ENCODE measurements at places on chromosomes 2 and 18. TPM values are rescaled to one million over a fixed set of nuclear protein-coding genes. Genes with fewer than 3 reads are reported as not detected.

ADRA2B gene
- 2.9 TPM for total RNA-seq

PID1 gene
- 7.8 TPM for total RNA-seq

TMEM150A gene
- 10.1 TPM for total RNA-seq

SLC4A5 gene
- total RNA-seq: 2.3 TPM

UGT1A6 gene
- not detected for total RNA-seq

EPB41L3 gene
- total RNA-seq: 6.3 TPM

PTPN2 gene
- total RNA-seq: 11.0 TPM

STAT4 gene
- 0.82 TPM for total RNA-seq

PSMA8 gene
- not detected for total RNA-seq

TOGARAM2 gene
- total RNA-seq: 51.9 TPM

SLC5A7 gene
- not detected for total RNA-seq

CHRND gene
- not detected for total RNA-seq

TPO gene
- 7.1 TPM for total RNA-seq

TRABD2A gene
- 0.49 TPM for total RNA-seq

SERPINB10 gene
- total RNA-seq: not detected

MYO5B gene
- 0.44 TPM for total RNA-seq

PIEZO2 gene
- 0.33 TPM for total RNA-seq

CLEC4F gene
- total RNA-seq: not detected

LPIN2 gene
- total RNA-seq: 8.2 TPM

SFT2D3 gene
- 2.9 TPM for total RNA-seq

ANKRD30B gene
- not detected for total RNA-seq

TRIM43 gene
- total RNA-seq: not detected

GPC1 gene
- total RNA-seq: 187 TPM

TUBA3E gene
- total RNA-seq: 47.1 TPM

DUSP19 gene
- 11.4 TPM for total RNA-seq

OXER1 gene
- 0.36 TPM for total RNA-seq

DSC1 gene
- total RNA-seq: 7.5 TPM

FTCDNL1 gene
- 2.7 TPM for total RNA-seq

RTP5 gene
- total RNA-seq: not detected

CPLX4 gene
- not detected for total RNA-seq

STPG4 gene
- total RNA-seq: not detected

MAPRE3 gene
- total RNA-seq: 57.4 TPM

CXCR1 gene
- total RNA-seq: 0.44 TPM

SIX3 gene
- total RNA-seq: not detected

EVX2 gene
- not detected for total RNA-seq

CNRIP1 gene
- total RNA-seq: 8.0 TPM

C2orf78 gene
- not detected for total RNA-seq

LYPD6 gene
- 0.08 TPM for total RNA-seq

MFSD6 gene
- total RNA-seq: 21.4 TPM

NT5C1B gene
- not detected for total RNA-seq
